ENCODE measurements at places on chromosomes 16 and 17.

- no peak for DNase-seq
Measured at GRCh38 chr16:88912556-88912955, 46.1 kb upstream of the PABPN1L start.

GRCh38 chr17:30235386-30236296 is at the start of gene SLC6A4:
TSS of gene SLC6A4 (minus strand) at chr17:30235697. CDS start at chr17:30221958, 13,739 bp downstream.
- no peak for DNase-seq

DNA sequence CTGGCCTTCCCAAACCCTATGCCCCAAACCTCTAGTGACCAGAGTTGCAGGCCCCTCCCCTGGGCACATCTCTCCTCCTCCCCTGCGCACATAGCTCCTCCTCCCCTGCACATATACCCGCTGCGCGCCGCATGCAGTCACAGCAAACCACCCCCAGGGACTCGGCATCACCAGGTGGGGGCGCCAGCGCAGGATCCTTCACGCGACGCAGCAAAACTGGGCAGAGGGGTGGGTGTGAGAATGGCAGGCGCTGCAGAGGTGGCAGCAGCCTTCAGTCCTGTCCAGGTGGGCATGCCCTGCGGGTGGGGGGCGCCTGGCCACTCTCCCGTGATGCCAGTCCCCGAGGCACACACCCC is 5.6 kb downstream of the CORO6 start:
- no peak for DNase-seq

GRCh38 chr17:78390241-78391050 is 12.0 kb downstream of the PGS1 start:
- no peak for DNase-seq

Measured in omental fat pad (tissue), 4 donors.